ENCODE measurements at places on chromosomes 3 and 15.
A peak's percentile ranks its signal among the peaks of the same experiment; 100 is the strongest.

DNA sequence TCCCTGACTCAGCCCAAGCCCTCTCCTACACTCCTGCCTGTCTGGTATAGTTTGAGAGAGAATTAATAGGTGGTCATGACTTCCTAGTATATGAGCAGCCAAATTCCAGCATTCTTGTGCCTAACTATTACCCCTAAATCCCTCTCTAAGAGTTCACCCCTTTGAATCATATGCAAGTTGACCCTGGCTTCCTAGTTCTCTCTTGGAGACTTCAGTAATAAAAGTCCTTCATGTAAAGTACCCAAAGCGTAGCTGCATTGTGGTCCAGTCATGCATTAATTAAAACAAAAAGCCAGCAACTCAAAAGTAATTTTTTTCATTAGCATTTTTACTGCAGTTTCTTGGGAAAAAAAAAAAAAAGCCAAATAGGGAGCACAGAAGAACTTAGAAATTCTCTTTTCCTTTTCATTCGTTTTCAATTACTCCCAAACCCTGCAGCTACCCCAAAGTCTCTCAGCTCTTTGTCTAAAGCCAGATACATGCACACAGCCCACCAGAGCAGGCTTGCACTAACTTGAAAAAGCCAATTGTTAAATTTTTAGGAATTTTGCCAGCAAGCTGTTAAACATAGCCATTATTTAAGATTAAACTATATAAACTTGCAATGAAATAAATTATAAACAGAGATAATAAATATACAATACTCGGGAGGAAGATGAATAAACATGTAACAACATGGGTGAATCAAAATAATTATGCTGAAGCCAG lies 50.1 kb upstream of the STT3B start:
- no peak for DNase-seq

DNA sequence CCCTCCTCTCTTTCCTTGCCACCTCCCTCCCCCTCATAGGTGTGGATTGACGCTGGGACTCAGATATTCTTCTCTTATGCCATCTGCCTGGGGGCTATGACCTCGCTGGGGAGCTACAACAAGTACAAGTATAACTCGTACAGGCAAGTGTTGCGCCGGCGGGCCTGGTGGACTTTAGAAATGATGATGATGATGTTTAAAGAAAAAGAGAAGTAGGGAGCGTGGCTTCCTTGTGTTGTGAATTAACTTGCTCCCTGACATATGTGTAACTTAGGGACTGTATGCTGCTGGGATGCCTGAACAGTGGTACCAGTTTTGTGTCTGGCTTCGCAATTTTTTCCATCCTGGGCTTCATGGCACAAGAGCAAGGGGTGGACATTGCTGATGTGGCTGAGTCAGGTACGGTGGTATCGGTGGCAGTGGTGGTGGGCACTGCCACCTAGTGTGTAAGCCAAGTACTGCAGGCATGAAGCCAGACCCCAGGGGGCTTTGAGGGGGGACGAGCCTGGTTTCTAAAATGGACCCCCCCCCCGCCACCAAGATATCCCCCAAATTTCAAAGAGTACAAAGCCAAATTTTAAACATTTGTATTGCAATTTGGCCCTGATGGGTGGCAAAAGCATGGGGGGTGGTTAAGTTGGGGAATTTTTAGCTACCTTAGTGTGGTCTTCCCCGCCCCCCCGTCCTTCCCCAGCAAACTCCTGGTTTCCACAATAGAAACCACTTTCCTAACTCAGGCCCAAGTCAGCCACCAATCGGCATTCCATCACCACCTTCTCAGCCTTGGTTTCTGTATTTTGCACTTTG lies 65.6 kb downstream of the SLC6A6 start:
- peak; percentile 38 for DNase-seq

GRCh38 chr15:86915811-86916331 lies 836.2 kb downstream of the AGBL1 start:
- DNase-seq, result no peak

GRCh38 chr3:134611516-134611915 lies 39.3 kb downstream of the KY start:
- no peak for DNase-seq

GRCh38 chr3:9600597-9600996 lies 47.0 kb upstream of the LHFPL4 start:
- DNase-seq, result peak; percentile 11
